ENCODE measurements at places on chromosomes 12 and 14.

GRCh38 chr12:1896964-1897363, 21.5 kb downstream of the CACNA2D4 start:
- DNase-seq = no peak

- DNase-seq = no peak
These were observed 21.2 kb upstream of the DLGAP5 start for GRCh38 chr14:55212634-55213033.

GRCh38 chr14:51554339-51554920, 97.3 kb upstream of the FRMD6 start:
- DNase-seq = no peak

DNA sequence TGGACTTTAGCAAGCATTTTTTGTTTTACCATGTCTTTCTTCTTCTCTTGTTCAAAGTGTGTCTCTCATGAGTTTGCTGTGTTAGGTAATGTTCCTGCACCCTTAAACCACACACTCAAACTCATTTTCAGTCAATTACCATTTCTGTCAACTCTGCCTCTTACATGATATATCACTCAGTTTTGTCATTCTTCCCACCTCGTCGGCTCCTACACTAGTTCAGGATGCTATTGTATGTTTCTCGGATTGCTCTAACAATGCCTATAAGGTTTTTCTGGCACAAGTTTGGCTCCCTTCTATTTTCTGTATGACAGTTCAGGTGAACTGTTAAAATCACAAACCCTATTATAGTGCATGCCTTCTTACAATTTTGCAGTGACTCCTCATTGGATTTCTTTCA, 260.8 kb upstream of the NAV3 start:
- DNase-seq = no peak

GRCh38 chr12:64670919-64671639, 60.8 kb downstream of the RASSF3 start:
- DNase-seq = no peak

GRCh38 chr12:46153268-46153872, 115.5 kb downstream of the SLC38A1 start:
- DNase-seq = peak; percentile 71

DNA sequence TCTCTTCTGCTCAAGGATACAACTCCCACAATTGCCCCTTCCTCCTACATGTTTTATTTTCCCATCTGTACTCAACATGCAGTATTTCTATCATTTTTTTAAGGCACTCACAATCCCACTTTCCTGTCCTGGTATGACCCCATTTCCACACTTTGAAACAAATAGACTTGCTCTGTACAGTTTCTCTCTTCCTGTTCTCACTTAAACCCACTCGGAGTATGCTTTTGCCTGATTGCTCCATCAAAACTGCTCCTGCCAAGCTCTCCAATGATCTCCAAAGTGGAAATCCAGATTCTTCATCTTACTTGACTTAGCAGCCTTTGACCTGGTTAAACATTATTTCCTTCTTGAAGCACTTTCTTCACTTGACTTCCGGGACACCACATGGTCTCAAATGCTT, 384.5 kb downstream of the SEC23A start:
- DNase-seq = no peak

- peak; percentile 47 for DNase-seq
These were observed 513 bp downstream of the BCAT1 start for GRCh38 chr12:24948420-24948756.

- no peak for DNase-seq
These were observed 177.1 kb downstream of the CCDC91 start for GRCh38 chr12:28367326-28367725.

DNA sequence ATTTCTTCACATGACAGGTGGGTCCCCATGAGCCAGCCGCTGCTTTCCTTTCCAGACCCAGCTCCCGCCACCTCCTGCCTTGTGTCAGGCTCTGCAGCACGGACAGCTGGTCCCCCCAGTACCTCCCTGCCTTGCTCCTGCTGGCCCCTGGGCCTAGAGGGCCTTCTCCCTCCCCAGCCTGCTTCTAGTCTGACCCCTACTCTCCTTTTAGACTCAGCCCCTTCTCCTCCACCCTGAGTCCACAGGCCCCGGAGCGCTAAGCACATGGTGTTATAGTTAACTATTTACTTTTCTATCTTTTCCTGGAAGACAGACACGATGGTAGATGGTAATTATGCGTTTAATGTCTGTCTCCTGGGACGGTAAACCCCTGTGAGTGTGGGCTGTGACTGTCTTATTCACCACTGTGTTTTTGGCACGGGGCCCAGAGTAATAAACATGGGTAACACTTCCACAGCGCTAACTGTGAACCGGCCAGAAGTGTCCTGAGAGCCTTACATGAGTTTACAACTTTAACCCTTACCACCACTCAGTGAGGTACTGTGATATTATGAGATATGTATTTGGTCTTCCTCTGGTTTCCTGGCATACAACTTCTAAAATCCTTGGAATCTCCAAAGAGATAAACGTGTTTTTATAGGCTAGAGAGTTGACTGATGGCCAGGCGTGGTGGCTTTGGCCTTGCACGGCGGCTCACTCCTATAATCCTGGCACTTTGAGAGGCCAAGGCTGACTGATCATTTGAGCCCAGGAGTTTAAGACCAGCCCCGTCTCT, 41.2 kb downstream of the DGLUCY start:
- DNase-seq = peak; percentile 87

DNA sequence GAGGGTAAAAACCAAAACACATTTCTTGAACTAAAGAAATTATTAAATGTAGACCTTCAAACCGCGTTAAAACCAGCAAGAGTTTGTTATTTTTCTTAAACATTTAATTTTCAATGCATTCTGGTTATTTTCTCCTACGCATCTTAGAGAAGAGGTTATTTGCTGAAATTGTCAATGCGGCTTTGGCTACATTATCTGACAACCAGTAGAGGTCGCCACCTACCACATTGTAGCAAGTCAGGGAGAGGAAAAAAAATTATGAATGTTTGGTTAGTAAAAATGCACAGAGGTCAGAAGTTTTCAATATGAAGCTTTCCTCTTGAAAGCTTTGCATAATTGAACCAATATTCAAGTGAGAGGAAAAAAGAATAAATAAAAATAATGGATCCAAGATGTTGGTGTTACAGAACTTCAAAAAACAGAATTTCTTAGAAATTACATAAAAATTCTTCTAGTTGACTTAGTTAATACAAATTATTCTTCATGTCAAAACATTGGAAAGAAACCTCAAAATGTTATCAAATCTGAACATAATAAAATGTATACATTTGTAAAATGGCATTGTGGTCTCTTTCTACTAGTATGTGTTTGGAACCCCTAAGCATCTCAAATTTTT, 159.4 kb upstream of the TMTC2 start:
- DNase-seq = peak; percentile 70

DNA sequence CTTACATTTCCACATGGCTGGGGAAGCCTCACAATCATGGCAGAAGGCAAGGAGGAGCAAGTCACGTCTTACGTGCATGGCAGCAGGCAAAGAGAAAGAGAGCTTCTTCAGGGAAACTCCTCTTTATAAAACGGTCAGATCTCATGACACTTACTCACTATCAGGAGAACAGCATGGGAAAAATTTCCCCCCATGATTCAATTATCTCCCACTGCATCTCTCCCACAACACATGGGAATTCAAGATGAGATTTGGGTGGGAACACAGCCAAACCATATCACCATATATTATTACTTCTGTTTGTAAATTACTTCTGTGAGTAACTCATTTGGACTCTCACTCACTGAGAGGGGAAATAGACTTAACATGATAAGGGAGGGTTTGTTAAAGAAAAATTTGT, 1496.8 kb upstream of the TMEM132C start:
- no peak for DNase-seq

DNA sequence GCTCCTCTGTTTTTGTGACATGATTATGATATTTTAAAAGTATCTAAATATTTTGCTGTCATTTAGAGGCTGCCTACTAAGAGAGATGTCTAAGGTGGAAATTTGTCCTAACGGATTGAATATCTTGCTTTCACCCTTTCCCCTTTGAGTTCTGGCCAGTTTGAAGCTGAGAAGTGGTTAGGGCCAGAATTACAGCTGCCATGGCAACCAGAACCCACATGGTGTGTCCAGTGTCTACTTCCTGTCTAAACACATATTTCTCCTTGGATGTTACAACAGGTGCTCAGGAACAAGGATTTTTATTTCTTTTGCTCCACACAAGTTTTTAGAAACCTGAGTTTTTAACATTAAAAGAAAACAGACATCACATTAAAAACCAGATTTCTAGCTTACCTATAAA, 335.1 kb upstream of the OR4E1 start:
- no peak for DNase-seq

- DNase-seq = no peak
These were observed 11.9 kb downstream of the CD9 start for GRCh38 chr12:6212086-6212485.

DNA sequence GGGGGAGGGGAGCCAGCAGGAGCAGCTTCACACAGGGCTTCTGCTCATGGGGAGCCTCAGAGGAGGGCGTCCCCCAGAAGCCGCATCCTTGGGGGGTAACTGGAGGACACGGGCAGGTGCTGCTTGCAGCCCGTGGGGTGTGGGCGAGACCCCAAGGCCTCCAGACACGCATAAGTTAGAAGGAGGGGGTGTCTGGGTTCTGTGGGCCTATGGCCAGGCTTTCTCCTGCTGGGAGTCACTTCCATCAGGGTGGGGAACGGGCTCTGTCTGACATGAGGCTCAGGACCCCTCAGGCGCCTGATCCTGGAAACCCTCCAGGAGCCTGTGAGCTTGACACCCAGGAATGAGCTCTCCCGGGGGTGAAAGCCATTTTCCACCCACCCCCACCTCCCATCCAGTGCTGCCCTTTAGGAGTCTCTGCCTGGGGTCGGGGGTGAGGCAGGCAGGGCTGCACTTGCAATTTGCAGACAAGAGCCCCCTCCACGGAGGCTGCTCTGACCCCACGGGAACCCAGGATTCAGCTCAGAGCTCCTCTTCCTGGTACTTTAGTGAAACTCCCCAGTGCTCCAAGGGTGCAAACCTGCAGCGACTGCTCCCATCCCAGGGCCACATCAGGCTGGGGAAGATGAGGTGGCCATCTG, 325.7 kb downstream of the ADGRD1 start:
- DNase-seq = no peak

GRCh38 chr12:66240096-66240820, 51.2 kb downstream of the IRAK3 start:
- no peak for DNase-seq

- DNase-seq = no peak
These were observed 191.6 kb downstream of the DUSP6 start for GRCh38 chr12:89160716-89161123.

DNA sequence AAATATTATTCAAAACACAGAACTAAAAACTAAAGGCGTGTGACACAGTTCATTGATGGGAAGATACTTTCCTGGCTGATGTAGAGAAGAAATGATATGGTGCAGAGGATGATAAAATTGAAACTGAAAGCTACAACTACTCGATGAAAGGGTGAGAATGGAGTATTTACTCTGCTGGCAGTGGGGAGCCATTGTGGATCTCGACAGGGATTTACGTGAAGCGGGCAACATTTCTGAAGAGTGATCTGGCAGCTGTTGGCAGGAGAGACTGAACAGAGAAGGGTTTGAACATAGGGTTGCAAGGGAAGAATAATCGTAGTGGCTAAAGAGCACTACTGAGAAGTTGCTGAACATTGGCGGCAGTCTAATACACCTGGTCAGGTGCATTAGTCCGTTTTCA, 464.9 kb downstream of the PDZRN4 start:
- no peak for DNase-seq

- DNase-seq = peak; percentile 50
These were observed 1.6 kb downstream of the CCDC88C start for GRCh38 chr14:91415794-91416743.

- DNase-seq = no peak
These were observed 473.9 kb downstream of the TRHDE start for GRCh38 chr12:72746048-72746447.

DNA sequence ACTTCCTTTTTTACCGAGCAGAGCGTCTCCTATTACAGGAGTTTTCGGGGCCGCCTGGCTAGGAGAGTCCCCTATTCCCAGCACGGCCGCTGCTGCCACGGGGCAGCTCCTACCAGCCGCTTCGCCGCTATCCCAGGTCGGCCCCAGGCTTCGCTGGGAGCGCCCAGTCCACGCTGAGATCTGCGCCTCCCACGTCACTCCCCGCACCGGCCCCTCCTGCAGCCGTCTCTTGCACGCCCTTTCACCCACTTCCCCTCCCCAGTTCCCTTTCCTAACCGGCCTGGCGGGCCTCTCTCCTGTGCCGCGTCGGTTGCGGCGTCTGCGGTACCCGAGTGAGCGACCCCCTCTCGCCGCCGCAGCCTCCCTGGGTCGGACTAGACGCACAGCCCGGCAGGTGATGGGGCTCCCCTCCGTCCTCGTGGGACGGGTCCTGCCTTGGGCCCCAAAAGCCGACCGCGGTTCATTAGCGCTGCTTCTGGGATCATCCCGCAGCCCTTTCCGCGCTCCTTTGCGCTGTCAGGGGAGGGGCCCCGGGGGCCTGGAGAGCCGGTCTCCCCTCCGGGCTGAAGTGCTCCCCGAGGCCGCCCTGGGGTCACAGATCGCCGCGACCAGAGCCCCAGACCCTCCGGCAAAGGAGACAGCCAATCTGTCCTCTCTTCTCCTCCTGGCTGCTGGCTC, 1318.4 kb downstream of the TMEM121 start:
- DNase-seq = peak; percentile 87

GRCh38 chr14:91399868-91400640, 17.6 kb downstream of the CCDC88C start:
- no peak for DNase-seq

- no peak for DNase-seq
These were observed 125.3 kb downstream of the DAD1 start for GRCh38 chr14:22463763-22464173.

DNA sequence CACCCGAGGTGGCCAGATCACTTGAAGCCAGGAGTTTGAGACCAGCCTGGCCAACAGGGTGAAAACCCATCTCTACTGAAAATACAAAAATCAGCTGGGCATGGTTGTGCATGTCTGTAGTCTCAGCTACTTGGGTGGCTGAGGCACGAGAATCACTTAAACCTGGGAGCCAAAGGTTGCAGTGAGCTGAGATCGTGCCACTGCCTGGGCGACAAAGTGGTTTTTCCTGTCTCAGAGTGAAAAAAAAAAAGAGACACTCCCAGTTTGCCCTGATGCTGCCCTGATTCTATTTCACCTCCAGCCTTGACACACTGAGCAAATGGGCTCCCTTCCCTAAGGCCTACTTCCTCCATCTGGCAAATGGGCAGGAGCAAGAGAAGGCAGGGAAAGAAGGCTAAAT, 28.5 kb upstream of the PLEK2 start:
- DNase-seq = no peak

DNA sequence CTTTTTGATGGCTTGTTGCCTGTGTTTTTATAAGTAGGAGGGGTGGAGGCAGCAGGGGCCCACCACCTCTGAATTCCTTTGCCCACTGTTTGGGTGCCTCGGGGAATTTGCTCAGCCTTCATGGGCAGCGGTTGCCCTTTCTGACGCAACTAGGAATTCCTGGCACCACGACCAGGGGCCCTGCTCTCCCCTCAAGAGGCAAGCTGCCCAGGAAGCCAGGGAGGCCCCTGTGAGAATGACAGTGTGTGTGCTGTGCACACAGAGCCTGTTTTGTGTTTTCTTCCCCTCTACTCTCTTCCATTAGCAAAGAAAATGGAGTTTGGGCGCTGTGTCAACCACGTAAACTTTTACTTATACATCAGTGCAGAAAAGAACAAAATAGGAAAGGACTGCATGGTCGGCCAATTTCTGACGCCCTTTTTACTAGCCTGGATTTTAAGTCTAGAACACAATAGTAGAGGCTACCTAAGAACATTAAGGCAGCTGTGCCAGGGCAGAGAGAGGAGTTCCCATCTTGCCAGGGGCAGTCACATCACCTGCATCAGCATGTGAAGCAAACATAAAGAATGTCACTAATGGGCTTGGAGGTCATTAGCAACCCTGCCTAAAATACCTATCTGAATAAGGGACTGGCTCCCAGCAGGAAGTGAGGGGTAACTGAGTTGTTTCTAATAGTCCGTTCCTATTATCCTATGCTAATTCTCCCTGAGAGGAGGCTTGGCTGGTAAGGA, 17.9 kb upstream of the PTGR2 start:
- no peak for DNase-seq
